ENCODE measurements at places on chromosomes 13 and 19.

DNA sequence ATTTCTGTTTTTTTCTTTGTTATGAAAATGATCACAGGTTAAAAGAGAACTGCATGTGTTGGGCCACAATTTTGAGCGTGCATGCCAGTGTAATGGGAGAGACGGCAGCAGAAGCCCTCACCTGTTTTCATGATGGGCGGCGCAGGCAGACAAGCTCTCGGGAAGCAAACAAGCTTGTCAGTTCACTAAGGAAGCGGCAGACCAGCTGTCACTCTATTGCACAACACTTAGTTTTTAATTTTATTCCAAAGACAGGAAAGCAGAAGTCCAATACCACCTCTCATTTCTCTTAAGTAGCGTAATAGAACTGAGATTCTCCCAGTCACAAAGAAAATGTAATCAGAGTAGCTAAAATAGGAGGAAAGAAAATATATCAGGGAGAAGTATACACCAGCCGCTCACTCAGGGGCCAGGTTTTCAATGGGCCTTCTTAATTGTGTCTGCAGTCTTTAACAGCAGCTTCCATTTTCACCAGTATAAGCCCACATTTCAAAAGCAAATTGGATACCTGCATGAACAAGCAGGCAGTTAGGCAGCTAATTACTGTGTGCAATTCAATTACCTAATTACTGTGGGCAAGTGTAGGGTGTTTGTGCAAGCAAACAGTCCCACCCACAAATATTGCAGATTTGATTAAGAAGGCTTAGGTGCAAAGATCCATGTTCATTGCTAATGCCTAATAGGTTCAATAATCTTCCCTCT, 711.4 kb downstream of the DIAPH3 start:
- no peak for DNase-seq

GRCh38 chr13:110341445-110342244, 34.6 kb downstream of the COL4A2 start:
- DNase-seq = no peak

GRCh38 chr19:57362419-57362818, 932 bp upstream of the TRAPPC2B start:
- no peak for DNase-seq

GRCh38 chr13:50713523-50714248, 129.8 kb downstream of the DLEU7 start:
- peak; percentile 60 for DNase-seq
